ENCODE measurements at places on chromosomes 7 and 10. TPM values are rescaled to one million over a fixed set of nuclear protein-coding genes. Genes with fewer than 3 reads are reported as not detected.
A peak's percentile ranks its signal among the peaks of the same experiment; 100 is the strongest.

CYP26A1 gene
- not detected for polyA plus RNA-seq

INA gene
- 3.5 TPM for polyA plus RNA-seq

FGL2 gene
- 4.9 TPM for polyA plus RNA-seq

CFAP58 gene
- 0.42 TPM for polyA plus RNA-seq

ITGB8 gene
- polyA plus RNA-seq, result 10.8 TPM

RELN gene
- 8.6 TPM for polyA plus RNA-seq

SPDYE2 gene
- polyA plus RNA-seq, result not detected

NPC1L1 gene
- polyA plus RNA-seq, result 0.09 TPM

SLC13A1 gene
- not detected for polyA plus RNA-seq

STK31 gene
- polyA plus RNA-seq, result 0.01 TPM

PON1 gene
- not detected for polyA plus RNA-seq

ITIH2 gene
- not detected for polyA plus RNA-seq

DNA sequence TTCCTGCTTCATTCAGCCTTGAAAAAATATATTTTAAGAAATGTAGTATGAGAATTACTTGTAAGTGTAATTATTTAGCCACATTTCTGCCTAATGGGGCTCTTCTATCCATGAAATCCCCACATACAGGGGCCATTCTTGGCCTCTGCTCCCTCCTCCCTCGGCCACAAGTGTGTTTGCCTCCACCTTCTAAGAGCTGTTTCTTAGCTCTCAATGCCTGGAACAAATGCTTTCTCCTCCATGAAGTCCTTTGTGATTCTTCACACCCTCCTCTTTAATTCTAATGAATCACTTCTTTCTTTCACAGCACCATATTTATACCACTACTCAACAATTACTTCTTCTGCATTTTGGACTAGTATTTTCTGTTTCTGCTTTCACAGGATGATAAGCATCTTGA, 88.8 kb upstream of the BET1 start:
- no peaks in the 10 kb centered on the region for H3K36me3 ChIP-seq
- no peak overlapping the region for H3K4me3 ChIP-seq
- no peaks in the 10 kb centered on the region for H3K27me3 ChIP-seq
- no peak overlapping the region for H3K27ac ChIP-seq
- peaks cover 3% of the 10 kb centered on the region for H3K4me1 ChIP-seq
- no peak for DNase-seq

- no peaks in the 10 kb centered on the region for H3K36me3 ChIP-seq
- no peaks in the 10 kb centered on the region for H3K27me3 ChIP-seq
- H3K4me3 ChIP-seq, result no peak overlapping the region
- no peak for DNase-seq
- H3K4me1 ChIP-seq, result peaks cover 2% of the 10 kb centered on the region
Measured at GRCh38 chr7:927031-927671, 27.3 kb downstream of the ADAP1 start.

GRCh38 chr7:43824963-43825362, 44.4 kb downstream of the MRPS24 start:
- DNase-seq, result peak; percentile 3
- no peak overlapping the region for H3K4me3 ChIP-seq
- no peaks in the 10 kb centered on the region for H3K4me1 ChIP-seq
- H3K36me3 ChIP-seq, result no peaks in the 10 kb centered on the region
- H3K27ac ChIP-seq, result no peak overlapping the region

DNA sequence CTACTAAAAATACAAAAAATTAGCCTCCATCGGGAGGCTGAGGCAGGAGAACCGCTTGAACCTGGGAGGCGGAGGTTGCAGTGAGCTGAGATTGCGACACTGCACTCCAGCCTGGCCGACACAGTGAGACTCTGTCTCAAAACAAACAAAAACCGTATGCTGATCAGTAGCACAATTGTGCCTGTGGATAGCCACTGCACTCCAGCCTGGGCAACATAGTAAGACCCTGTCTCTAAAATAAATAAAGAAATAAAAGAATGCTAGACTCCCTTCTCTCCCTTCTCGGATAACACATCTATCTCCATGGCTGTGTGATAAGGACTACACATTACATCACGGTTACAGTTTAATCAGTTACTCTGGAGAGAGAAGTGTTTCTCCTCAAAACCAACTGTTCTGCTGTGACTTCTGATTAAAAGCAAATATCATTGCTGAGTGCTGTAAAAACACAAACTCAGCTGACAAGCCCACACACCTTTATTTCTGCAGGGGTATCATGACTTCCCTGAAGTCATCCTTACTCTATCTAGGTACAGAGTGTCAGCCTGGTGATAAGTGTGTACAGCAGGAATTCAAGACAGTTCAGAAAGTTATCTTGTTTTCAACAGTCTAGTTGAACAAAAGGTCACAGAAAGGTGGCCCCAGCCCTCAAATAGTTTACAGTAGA, 5.3 kb upstream of the ARHGAP19 start:
- DNase-seq, result peak; percentile 27
- H3K4me1 ChIP-seq, result no peaks in the 10 kb centered on the region
- no peak overlapping the region for H3K4me3 ChIP-seq

- H3K27me3 ChIP-seq, result no peaks in the 10 kb centered on the region
- H3K36me3 ChIP-seq, result no peaks in the 10 kb centered on the region
- H3K4me1 ChIP-seq, result no peaks in the 10 kb centered on the region
- H3K27ac ChIP-seq, result peak overlapping the region; percentile 3
- DNase-seq, result no peak
Measured at GRCh38 chr7:26959290-26959689, 94.9 kb upstream of the SKAP2 start.

DNA sequence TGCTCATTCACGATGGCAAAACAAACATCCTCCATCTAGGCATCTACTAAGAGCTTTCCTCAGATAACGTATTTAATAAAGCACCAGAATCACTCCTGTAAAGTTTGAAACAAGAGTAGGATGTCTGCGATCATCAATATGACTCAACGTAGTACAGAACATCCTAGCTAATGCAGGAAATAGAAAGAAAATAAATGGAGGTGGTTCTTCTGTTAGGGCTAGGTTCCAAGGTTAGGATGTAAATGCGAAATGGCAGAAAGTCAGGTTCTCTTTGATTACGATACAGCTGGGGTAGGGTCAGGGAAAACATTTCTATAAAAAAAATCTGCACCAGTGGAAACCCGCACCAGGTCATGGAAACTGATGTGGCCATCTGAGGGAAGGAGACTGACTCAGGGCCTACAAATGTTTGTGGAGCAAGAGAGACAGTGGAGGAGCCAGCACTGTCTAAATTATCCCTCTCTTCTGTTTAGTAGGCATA, 29.1 kb downstream of the CCDC6 start:
- no peak overlapping the region for H3K4me3 ChIP-seq
- peak; percentile 85 for DNase-seq
- H3K27ac ChIP-seq, result no peak overlapping the region
- H3K27me3 ChIP-seq, result no peaks in the 10 kb centered on the region
- H3K36me3 ChIP-seq, result no peaks in the 10 kb centered on the region

GRCh38 chr7:155489862-155490696, 32.1 kb downstream of the EN2 start:
- H3K4me1 ChIP-seq, result no peaks in the 10 kb centered on the region
- no peak overlapping the region for H3K4me3 ChIP-seq
- no peak overlapping the region for H3K27ac ChIP-seq

- H3K27me3 ChIP-seq, result no peaks in the 10 kb centered on the region
- no peaks in the 10 kb centered on the region for H3K36me3 ChIP-seq
- DNase-seq, result no peak
- no peak overlapping the region for H3K4me3 ChIP-seq
Measured at GRCh38 chr10:8665322-8665721, 610.8 kb downstream of the GATA3 start.

DNA sequence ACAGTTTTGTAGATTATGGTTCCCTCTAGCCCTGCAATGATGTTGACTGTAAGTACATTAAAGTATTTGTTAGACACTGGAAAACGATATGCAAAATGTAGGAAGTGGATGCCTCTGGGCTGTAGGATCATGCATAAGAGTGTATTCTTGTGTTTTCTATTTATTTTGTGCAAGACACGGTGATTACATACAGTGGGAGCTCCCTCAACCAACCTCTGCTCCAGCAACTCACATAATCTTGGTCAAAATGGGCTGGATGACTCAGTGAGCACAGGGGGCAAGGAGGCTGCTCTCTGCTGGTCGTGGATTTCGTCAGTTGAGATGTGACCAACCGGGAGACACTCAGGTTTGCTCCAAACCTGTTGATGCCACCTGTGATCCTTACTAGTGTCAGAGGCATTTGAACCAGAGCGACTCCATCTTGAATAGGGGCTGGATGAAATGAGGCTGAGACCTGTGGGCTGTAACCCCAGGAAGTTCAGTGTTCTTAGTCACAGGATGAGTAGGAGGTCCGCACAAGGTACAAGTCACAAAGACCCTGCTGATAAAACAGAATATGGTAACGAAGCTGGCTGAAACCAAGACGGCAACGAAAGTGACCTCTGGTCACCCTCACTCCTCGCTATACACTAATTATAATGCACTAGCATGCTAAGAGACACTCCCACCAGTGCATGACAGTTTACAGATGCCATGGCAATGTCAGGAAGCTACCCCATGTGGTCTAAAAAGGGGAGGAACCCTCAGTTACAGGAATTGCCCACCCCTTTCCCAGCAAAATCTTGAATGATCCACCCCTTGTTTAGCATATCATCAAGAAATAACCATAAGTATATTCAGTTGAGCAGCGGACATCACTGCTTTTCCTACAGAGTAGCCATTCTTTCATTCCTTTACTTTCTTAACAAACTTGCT, 56.4 kb upstream of the FAM20C start:
- no peak overlapping the region for H3K4me3 ChIP-seq
- H3K27ac ChIP-seq, result no peak overlapping the region
- no peak for DNase-seq
- H3K4me1 ChIP-seq, result peaks cover 6% of the 10 kb centered on the region
- no peaks in the 10 kb centered on the region for H3K36me3 ChIP-seq
- peaks cover 5% of the 10 kb centered on the region for H3K27me3 ChIP-seq

DNA sequence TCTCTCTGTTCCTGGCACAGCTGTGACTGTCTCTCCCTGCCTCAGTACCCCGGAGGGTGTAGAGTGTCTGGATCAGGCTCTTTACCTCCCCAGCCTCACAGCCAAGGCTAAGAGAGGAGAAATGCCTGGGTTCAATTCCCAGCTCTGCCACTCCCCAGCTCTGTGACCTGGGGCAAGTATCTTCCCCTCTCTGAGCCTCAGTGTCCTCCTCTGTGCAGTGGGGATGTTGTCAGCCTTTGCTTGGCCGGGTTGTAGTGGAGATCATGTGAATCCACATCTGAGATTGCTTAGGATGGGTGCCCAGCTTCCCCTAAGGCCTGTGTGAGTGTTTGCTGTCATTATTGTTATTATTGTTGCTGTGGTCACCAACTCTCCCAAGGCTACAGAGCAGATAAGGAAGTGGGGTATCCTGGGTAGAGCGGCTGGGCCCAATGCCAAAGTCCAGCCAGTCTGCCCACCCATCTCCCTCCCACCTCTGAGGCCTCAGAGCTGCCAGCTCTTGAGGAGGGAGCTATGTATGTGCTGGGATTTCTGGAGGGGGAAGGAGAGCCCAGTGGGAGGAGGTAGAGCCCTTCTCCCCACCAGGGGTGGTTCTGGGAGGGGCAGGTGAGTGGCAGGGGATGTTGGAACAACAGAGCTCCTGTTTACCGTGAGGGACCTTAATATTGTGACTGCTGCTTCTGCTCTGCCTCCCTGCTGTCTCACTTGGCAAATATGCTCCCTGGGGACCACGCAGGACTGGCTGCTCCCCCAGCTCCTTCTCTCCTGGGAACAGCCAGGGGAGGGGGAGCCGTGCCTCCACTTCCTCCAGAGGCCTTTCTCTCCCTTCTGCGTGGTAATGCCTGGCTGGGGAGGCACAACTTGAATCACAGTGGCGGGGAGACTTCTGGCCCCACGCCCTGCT, 170.5 kb downstream of the RPS24 start:
- H3K27me3 ChIP-seq, result no peaks in the 10 kb centered on the region
- H3K36me3 ChIP-seq, result no peaks in the 10 kb centered on the region
- H3K4me1 ChIP-seq, result no peaks in the 10 kb centered on the region
- DNase-seq, result no peak
- no peak overlapping the region for H3K4me3 ChIP-seq

DNA sequence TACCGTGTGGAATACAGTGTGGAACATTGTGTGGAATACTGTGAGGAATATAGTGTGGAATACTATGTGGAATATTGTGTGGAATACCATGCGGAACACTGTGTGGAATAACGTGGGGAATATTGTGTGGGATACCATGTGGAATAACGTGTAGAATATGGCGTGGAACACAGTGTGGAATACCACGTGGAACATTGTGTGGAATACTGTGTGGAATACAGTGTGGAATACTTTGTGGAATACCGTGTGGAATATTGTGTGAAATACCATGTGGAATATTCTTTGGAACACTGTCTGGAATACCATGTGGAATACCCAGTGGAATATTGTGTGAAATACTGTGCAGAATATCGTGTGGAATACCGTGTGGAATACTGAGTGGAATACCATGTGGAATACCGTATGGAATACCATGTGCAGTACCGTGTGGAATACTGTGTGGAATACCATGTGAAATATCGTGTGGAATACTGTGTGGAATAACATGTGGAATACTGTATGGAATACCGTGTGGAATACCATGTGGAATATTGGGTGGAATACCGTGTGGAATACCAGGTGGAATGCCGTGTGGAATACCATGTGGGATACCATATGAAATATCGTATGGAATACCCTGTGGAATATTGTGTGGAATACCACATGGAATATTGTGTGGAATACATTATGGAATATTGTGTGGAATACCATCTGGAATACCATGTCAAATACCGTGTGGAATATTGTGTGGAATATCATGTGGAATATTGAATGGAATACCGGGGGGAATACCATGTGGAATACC, 133.1 kb upstream of the CHST15 start:
- no peak for DNase-seq
- no peaks in the 10 kb centered on the region for H3K36me3 ChIP-seq
- no peaks in the 10 kb centered on the region for H3K27me3 ChIP-seq
- no peaks in the 10 kb centered on the region for H3K4me1 ChIP-seq

- H3K4me1 ChIP-seq, result peaks cover 6% of the 10 kb centered on the region
- H3K27ac ChIP-seq, result no peak overlapping the region
- DNase-seq, result no peak
- H3K4me3 ChIP-seq, result no peak overlapping the region
- H3K27me3 ChIP-seq, result no peaks in the 10 kb centered on the region
Measured at GRCh38 chr10:70714951-70715350, 42.6 kb downstream of the ADAMTS14 start.

DNA sequence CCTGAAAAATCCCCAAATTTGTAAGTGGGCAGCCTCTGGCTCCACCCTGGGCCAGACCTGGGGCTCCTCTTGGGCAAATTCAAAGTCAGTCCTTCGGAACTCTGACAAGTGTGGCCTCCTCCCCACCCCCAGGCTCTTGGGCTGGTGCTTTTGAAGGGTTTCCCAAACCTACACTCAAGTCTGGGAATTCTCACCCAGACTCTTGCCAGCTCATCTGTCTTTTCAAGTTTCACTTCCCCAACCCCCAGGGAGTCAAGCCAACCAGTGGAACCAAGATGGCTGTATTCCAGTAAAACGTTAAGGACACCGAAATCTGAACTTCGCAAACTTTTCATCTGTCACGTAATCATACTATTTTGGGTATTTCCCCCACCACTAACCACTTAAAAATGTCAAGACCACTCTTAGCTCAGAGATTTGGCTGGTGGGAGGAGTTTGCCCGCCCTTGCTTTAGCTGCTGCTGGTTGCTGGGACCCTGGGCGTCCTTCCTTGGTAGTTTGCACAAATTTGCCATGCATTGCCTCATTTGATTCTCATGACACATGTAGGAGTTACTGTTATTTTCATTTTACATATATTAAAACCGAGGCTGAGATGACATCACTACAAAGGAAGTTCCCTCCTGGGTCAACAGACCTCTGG, 1.7 kb upstream of the MYO1G start:
- peak overlapping the region; percentile 55 for H3K27ac ChIP-seq
- peaks cover 22% of the 10 kb centered on the region for H3K36me3 ChIP-seq
- peaks cover 19% of the 10 kb centered on the region for H3K4me1 ChIP-seq
- no peak overlapping the region for H3K4me3 ChIP-seq
- DNase-seq, result peak; percentile 86

- peak; percentile 8 for DNase-seq
- H3K4me1 ChIP-seq, result peaks cover 4% of the 10 kb centered on the region
- H3K27me3 ChIP-seq, result no peaks in the 10 kb centered on the region
- H3K36me3 ChIP-seq, result no peaks in the 10 kb centered on the region
Measured at GRCh38 chr10:73588656-73589055, 2.5 kb downstream of the USP54 start.
